Right forelimb (tissue), 1 donor: ENCODE measurements at places on chromosomes 1 and 21.

DNA sequence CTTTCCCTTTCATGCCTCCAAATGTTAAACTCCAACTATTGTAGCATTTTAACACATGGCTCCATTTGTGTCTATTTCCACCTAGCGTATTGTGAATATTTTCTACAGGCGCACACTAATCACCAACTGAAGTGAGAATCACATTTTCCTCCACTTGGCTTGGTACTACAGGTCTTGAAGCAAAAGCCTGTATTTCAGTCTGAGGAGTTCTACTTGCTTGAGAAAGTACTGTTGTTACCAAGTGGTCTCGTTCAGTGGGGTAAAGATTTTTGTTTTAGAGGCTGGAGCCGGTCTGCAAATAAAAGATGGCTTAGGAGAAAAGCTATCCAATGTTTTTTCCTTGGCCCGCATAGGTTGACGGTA lies 550 bp upstream of the PTBP2 start:
- no peak for DNase-seq

DNA sequence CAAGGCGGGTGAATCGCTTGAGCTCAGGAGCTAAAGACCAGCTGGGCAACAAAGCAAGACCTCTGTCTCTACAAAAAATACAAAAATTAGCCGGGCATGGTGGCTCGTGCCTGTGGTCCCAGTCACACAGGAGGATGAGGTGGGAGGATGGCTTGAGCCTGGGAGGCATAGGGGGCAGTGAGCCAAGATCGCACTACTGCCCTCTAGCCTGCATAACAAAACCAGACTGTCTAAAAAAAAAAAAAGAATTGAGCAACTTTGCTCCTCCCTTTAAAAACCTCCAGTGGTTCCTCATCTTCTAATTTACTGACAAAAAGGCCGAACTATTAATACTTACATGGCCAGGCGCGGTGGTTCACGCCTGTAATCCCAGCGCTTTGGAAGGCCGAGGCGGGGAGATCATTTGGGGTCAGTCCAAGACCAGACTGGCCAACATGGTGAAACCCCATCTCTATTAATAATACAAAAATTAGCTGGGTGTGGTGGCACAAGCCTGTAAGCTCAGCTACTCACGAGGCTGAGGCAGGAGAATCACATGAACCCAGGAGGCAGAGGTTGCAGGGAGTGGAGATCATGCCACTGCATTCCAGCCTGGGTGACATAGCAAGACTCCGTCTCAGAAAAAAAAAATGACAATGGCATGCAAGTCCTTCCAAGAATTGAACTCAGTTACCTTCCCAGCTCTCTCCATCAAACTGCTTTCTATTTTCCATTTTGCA lies 4.4 kb downstream of the ACBD3 start:
- no peak for DNase-seq

- DNase-seq: no peak
These were observed 11.5 kb upstream of the CFAP45 start for GRCh38 chr1:159911326-159912070.

GRCh38 chr1:174583316-174583715 lies 135.6 kb downstream of the GPR52 start:
- no peak for DNase-seq

GRCh38 chr1:231392389-231393131 lies 29.5 kb downstream of the EGLN1 start:
- no peak for DNase-seq

- no peak for DNase-seq
These were observed 12.2 kb downstream of the PAFAH2 start for GRCh38 chr1:25985670-25986069.

- DNase-seq: no peak
These were observed 36.8 kb downstream of the CASZ1 start for GRCh38 chr1:10759413-10760200.

DNA sequence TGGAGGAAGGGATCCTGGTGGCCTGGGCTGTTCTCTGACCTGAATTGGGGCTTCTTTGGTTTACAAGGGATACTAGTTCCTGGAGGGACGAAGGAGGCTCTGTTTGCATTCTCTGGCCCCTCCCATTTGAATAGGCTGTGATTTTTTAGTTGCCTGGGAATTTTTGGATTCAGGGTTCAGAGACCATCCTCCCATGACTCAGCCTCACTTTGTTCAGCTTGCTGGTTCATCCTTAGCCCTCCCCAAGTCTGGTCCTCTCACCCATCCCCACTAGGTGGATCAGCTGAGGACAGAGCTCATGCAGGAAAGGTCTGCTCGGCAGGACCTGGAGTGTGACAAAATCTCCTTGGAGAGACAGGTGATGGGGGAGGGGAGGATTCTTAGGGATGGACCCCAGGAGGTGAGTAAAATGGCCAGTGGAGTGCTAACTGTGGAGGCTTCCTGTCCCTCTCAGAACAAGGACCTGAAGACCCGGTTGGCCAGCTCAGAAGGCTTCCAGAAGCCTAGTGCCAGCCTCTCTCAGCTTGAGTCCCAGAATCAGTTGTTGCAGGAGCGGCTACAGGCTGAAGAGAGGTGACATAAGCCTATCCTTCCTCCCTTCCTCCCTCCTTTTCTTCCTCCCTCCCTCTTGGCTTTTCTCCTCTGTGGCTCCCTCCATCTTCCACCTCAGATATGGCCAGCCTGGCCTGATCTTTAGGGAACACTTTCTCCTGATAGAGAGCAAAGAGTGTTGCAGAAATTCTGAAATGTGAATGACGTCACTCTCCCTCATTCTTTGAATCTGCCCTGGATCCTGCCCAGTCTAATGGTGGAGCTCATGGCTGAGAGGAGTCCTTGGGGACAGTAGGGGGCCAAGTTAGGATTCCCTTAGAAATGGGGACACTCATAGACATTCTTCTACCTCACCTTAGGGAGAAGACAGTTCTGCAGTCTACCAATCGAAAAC lies 4.5 kb upstream of the TUFT1 start:
- no peak for DNase-seq
